ENCODE measurements at places on chromosomes 12 and 14.
A peak's percentile ranks its signal among the peaks of the same experiment; 100 is the strongest.

- peak; percentile 53 for DNase-seq
Measured at GRCh38 chr12:101697197-101697929, at the start of gene CHPT1. Gene CHPT1 (plus strand): TSS chr12:101697640. CDS start chr12:101697862, 222 bp downstream.

DNA sequence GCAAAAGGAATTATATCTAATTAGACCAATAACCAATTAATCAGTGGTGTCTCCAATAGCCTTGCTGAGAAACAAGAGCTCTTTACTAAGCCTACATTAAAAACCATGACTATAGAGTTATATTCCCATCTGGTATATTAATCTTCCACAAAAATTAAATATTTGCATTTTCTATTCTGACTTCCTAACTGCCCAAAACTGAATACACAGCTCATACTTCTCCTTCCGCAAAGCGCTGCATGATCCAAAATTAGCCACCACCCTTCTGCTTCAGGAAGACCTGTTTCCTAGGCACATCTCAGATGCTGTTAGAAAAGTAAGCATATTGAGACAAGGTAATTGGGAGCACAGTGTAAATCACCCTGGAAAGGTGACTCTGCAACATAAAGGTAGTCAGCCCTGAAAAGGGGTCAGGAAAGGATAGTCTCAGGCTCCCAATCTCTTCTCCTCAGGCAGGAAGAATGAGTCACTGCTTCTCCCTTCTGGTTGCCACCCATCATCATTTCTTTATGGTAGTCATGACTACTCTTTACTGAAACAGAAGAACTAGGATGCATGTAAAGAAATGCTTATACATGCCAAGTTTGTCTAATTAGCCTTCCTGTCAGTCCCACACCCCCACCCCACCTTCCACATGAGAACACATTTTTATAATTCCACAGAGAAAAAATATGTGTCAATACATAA is 54.3 kb downstream of the PLCZ1 start:
- no peak for DNase-seq

- no peak for DNase-seq
Measured at GRCh38 chr12:24356240-24356804, 406.9 kb upstream of the SOX5 start.

GRCh38 chr12:19461999-19462398 is 22.7 kb downstream of the AEBP2 start:
- DNase-seq = no peak

DNA sequence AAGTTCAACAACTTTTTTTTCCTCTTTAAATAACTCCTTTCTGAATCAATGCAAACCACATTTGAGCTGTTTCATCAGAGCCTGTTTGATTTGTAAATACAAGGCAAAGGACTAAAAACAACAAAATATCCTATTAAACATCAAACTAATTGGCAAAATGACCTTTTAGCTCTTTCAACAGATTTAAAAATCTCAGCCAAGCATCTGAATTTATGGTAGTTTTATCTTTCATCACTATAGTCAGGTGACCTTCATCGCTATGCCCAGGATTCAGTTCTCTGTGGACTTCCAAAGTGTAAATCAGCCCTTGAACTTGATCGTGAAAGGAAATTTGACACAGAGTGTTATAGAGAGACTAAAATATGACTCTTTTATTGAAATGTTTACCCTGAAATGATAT is 1554.5 kb upstream of the FLRT2 start:
- no peak for DNase-seq

DNA sequence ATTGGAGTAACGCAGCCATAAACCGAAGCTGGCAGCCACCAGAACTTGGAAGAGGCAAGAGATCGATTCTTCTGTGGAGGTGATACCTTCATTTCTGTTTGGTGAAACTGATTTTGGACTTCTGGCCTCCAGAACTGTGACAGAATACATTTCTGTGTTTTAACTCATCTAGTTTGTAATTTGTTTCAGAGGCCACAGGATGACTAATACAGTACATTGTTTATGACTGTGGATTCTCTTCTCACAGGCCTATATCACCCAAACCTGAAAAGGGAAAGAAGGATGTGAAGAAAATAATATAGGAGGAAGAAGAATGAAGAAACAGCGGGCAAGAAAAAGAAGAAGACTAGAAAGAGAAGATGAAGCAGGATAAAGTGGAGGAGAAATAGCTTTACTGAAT is 263.8 kb upstream of the DIO2 start:
- no peak for DNase-seq

DNA sequence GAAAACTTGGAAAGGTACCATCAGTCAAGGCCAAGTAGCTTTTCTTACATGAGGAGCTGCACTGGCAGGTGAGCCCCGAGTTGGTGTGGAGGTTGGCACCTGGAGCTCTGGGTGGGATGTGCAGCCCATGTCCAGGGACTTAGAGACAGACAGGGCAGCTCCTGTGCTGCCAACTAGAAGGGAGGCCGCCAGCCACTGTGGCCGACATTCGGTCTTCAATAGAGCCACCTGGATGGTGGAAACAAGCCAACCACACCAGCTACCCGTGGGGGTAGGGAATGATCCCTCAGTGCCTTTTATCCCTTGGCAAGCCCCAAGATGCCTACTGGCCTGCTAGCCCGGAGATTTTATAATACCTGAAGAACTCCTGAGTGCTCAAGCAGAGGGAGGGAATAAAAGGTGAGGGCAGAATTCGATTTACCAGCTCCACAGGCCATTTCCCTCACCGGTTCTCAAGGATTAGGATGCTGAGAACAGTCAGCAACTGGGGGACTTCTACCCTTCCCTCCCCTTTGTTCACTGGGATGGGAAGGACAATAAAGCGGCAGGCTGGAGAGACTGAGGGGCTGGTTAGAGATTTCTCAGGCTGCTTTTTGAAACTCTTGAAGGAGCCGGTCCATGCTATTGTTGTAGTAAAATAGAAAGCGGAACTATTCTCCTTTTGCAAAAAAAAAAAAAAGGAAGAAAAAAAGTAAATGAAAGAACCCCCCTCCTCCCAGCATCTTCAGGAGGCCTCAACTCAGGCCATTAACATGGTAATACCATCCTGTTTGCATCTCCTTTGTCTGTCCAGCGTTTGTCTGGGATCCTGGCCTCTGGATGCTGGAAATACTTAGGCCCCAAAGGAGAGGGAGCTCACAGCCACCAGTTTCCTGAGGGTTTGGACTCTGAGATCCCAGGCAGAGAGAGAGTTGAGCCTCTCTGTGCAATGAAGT is 321.6 kb downstream of the ZFP36L1 start:
- DNase-seq = no peak

DNA sequence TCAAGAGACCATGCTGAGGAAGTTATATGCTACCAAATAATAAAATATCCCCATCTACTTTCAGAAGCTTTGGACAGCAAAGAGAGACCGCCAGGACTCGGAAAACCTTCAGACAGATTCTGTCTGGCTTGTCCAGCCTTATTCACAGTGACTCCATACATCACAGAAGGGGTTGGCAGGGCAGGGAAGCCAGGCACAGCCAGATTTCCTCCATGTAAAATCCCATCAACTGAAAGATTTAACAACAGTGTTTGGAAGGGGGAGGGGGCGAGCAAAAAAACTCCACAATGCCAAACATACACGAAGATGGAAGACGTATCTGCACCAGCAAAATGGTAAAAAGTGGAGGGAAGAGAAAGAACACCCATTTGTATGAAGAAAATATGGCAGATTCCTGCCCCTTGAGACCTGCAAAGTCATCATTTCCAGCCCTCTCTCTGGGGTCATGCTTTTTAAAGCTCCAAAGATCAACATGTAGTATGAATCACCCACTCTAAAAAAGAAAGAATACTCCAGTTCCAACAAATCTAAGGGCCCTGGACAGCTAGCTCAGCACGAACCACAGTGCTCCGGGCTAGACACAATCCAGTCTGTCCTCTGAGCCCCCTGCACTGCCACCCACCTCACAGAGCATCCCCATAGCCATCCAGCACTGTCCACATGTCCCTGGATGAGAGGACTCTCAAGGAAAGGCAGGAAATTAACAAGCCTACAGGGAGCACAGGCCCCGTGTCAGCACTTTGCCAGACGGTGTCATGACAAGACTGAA is 116.4 kb downstream of the DICER1 start:
- DNase-seq = no peak

- no peak for DNase-seq
Measured at GRCh38 chr12:119019166-119019565, 37.8 kb downstream of the SRRM4 start.

DNA sequence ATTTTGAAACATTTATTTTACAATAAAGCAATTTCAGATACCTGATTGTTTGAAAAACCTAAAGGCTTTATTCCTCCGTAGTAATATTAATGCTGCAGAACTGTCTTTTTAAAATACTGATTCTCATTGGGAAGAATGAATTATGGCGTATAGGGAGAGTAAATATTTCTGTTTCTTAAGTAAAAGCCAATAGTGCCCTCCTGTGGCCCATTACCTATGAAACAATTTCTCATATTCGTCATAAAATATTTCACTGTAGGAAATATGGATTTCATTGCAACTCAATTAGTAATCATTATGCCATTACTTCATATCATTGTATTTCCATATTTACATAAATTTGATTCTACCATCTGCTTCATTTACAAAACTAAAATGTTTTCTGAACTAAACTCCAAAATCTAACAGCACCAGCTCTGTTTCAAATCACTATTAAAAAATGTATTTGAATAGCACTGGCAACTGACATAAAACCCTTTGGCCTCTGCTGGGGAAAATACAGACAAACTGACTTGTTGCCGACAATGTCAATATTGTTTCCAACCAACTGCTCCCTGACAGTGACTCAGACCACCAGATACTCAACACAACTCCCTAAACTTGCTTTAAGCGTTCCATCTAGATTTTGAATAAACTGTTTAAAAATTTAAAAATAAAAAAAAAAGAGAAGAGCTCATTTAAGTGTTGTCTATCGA is 290.3 kb downstream of the NAV3 start:
- DNase-seq = peak; percentile 5

DNA sequence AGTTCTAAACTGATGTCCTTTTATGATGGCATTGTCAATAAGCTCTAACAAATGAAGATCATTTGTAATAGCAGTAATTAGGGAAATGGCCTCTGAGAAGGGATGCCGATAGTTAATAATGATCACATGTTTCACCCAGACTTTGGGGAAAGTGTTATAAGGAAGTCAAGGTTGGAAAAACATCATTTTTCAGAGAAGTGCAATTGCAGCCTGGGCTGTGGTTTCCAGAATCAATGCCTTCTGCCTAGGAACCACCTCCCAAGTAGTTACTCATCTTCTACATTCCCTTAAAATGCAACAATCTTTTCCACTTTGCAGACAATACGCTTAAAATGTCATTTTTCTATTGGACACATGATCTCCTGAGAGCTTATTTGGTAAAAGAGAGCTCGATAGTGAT is 879 bp downstream of the EDDM3A start:
- no peak for DNase-seq

GRCh38 chr12:49808686-49809380 is 19.4 kb downstream of the NCKAP5L start:
- DNase-seq = no peak

DNA sequence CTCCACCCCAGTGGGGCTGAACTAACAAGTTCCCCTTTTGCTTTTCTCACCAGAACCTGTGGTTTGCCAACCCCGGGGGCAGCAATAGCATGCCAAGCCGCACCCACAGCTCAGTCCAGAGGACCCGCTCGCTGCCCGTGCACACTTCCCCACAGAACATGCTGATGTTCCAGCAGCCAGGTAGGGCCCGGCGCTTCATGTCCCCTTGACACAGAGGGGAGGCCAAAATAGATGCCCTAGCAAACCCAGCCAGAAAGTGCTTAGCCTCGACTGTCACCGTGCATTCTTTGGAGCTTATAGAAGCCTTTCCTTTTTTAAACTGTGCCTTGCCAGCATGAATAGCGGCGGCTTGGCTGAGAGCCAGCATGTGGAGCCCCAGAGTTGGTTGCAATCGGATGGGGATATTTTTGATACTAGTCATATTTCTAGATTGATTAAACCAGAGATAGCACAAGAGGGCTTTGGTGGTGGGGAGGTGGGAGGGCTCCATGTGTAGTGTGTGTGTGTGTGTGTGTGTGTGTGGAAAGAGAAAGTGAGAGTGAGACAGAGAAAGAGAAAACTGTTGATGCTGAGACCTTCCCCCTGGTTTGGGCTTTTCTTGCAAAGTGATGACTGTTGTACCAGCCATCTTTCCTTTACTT is 126.1 kb downstream of the GCH1 start:
- no peak for DNase-seq

- DNase-seq = no peak
Measured at GRCh38 chr12:124920353-124920935, 6.0 kb upstream of the UBC start.

DNA sequence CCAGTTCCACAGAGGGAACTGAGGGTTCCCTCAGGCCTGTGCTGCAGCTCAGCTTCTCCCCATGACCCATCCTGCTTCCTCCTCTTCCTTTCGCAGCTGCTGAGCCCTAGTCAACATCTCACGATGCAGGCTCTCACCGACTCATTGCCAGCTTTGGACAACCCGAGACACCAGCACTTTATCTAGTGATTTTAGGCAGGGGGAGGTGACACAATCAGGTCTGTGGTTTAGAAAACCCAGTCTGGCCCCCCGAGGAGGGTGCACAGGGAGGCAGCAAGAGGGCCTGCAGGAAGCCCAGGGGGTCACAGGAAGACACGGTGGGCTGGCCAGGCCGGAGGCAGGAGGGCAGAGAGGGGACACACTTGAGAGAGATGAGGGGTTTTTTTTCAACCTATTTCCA is 35.4 kb downstream of the DIO3 start:
- no peak for DNase-seq
